ENCODE measurements at places on chromosomes 7 and 10.

DNA sequence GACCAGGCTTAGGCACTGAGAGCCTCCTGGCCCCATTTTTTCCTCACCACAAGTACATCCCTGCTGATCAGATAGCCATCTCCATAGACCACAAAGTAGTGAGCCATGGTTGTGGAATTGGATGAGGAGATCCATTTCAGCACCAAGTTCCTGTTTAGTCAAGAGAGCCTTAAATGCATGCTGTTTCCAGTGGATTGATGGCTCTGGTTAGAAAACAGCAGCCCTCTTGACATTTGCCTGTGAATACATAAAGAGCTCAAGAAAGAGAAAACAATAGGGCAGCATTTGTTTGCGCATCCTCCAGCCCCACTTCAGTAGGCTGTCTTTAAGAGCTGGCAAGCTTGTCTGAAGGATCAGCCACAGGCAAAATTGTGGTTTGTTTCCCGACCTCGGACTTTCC, 251.2 kb downstream of the POU6F2 start:
- DNase-seq, result peak; percentile 57

DNA sequence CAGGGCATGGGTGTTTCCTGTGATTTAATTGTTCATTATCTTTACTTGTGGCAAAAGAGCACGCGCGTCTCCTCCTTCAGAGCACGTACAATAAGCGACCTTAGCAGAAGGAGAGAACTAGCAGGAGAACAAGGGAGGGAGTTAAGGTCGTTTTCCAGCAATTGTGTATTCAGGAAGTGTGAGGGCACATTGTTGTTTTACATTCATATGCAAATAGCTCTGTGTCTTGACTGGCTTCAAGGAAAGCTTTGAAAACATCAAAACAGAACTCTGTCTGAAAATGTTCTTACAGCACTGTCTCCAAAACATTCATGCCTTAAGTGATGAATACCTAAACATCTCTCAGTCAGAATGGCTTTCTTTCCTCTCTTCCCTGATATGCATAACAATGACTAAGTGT, 499.1 kb downstream of the ACTR3B start:
- DNase-seq, result no peak

DNA sequence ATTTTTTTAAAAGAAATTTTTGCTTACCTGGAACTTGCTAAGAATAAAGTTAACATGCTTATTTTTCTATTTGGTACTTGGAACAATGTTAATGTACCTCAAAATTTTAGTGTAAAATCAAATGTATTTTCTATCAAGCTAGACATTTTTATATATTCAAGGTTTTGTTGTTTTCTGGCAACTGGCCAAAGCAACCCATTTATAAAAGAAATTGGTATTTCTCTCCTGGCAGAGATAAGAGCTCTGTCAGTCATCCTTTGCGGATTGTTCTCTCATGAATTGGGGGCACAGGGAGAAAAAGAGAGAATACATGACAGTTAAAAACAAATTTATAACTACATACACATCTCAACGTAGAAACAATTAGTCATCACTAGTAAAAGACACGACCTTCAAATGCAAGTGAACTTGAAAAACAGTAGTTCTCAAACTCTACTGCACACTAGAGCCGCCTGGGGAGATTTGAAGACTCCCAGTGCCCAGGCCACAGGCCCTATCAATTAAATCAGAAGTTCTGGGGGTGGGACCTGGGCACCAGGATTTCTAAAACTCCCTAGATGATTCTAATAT, 152.4 kb upstream of the LAMB4 start:
- DNase-seq, result no peak

- DNase-seq, result peak; percentile 90
These were observed 87.4 kb upstream of the TNS3 start for GRCh38 chr7:47669178-47669891.

DNA sequence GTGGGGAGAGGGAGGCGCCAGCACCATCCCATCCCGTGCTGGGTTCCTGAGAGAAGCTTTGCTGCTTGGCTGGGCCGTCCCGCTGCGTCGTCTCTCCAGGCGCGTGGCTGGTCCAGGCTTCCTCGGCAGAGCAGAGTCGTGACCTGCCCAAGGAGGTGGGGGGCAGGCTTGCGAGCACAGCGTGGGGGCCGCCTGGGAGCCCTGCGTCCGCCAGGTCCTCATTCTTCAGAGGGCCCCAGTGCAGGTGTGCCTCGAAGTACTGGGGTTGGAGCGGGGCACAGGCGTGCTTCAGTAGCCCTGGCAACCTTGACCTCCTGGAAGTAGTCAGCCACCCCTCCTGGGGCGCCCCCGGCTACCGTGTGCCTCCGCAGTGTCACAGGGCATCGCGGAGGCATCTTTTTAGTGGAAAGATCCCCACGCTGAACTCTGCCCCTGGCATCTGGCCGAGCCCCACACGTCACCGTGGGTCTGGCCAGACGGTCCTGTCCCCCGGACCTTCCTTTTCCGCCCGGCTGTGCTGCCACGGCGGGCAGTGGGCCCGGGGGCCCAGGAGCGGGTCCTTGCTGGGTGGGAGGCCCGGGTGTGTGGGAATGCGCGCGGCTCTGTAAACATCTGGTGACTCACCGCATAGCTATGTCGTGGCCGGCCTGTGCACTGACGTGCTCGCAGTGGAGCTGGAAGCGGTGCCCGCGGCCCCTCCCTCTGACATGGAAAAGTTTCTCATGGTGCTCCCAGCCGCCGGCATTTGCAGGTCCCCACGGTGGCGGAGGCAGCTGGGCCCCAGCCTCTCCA, 6.4 kb downstream of the MAFK start:
- DNase-seq, result peak; percentile 99

- no peak for DNase-seq
These were observed 331.8 kb downstream of the CALN1 start for GRCh38 chr7:72080341-72080766.

All from AG10803 (cell line).